ENCODE measurements at places on chromosomes 1 and 21.

DNA sequence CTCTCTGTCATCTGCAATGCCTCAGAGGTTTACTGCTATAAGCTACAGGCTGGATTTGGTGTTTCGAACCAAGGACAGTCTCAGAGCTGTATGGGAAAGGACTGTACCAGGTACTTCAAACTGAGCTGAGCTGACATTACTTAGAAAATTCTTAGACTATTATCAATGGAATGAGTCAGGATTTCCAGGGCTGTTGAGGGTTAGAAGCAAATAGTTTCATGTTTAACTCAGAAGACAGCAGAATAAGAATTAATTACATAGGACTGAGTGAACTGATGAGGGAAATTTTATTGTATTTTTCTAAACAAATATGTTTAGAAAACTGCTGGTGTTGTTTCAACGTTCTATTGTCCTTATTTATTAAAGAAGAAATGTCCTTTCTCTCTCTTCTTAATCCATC is 74.3 kb upstream of the CAPZB start:
- DNase-seq = no peak

- DNase-seq = no peak
These were observed 38.8 kb upstream of the PSMG1 start for GRCh38 chr21:39221997-39222486.

DNA sequence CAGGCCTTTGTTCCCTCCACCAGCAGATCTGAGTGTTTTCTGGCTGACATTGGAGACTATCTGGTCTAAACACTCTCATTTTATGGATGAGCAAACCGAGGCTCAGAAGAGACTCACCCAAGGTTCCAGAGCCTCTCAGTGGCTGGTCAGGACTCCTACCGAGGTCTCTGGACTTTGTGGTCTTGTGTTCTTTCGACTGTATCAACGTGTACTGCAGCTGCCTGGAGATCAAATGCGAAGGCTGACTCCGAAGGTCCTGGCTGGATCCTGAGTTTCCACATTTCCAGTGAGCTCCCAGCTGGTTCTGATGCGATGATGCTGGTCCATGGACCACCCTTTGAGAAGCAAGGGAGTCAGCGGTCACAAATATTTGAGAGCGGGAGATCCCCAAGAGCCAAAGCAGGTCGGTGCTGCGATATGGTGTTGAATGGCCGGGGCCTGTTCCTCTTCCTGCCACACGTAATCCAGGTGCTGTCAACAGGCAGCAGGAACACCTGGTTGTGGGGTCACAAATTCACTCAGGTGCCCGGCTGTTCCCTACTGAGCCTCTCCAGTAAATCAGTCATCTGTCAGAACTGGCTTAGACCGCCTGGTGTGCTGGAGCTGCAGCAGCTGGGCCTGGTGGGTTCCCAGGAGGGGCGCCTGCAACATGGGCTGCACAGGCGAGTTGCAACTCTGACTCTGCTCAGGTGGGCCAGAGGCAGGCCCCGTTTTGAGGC is 94.8 kb upstream of the USP24 start:
- no peak for DNase-seq

DNA sequence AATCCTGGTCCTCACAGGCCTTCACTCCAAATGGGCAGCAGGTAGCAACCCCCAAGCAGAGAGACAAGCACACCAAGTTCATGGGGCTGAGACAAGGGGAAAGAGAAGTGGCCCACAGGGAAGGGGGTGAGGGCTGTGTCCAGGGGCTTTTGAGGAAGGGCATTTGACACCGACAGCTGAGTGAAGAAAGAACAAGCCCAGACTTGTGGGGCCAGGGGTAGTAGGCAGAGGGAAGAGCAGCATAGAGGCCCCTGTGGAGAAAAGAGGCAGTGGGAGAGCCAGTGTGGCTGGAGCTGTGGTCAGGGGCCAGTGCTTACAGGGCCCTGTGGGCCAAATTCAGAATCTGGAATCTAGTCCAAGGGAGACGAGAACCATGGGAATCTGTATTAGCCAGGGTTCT is 85.4 kb downstream of the IGSF21 start:
- DNase-seq = no peak

GRCh38 chr21:36129219-36129618 is 5.7 kb upstream of the CBR3 start:
- DNase-seq = no peak

DNA sequence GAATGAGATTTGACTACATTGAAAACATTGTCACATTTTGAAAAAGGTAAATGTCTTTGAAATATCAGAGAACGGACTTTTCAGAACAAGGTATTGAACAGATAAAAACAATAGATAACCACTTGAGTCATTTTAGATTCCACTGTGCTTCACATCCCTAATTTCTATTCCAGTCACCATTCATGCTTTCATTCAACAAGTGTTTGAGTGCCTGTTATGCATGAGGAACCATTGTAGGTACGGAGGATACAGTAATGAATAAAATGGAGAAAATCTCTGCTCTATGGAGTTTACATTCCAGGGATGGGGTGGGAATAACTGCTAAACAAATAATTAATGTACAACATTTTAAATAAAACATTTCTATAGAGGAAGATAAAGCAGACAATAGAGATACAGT is 26.3 kb downstream of the ZMYM4 start:
- no peak for DNase-seq

GRCh38 chr1:53477651-53478501 is 18.7 kb downstream of the DMRTB1 start:
- no peak for DNase-seq

GRCh38 chr1:221916176-221916575 is 174.3 kb upstream of the DUSP10 start:
- no peak for DNase-seq

GRCh38 chr1:205626216-205626615 is 5.6 kb downstream of the ELK4 start:
- peak; percentile 13 for DNase-seq

DNA sequence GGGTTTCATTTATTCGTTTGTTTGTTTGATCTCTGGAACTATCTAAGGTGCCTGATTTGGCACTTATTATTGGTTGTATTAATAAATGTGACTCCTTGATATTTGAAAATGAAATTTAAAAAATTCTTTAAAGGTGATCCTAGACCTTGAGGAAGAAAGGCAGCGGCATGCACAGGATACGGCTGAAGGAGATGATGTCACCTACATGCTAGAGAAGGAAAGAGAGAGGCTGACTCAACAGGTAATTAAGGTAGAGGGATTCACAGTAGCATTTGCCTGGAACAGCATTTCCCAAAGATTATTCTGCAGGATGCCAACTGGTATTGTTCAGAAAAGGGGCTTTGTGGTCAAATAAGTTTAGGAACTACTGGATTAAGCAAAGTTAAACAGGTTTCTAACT is 54.4 kb upstream of the WNT2B start:
- no peak for DNase-seq

DNA sequence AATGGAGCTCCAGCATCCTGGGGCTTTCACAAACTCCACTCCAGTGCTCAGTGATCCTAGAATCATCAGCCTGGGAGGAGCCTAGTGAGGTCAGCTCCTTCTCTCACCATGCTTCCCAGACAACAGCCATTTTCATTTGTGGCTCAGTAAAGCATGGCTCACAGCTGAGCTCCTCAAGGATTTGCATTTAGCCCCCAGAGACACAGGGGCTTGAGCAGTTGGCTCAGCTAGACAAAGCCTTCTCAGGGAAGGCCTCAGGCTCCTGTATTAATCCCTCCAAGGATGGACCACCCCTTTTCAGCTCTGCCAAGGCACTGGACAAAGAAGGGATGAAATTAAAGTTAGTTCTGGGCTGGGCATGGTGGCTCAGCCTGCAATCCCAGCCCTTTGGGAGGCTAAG is 39.5 kb downstream of the ERI3 start:
- no peak for DNase-seq

GRCh38 chr1:243924188-243924587 is 74.1 kb upstream of the AKT3 start:
- DNase-seq = no peak

GRCh38 chr1:220093361-220094015 is 444 bp upstream of the IARS2 start:
- DNase-seq = no peak

- no peak for DNase-seq
These were observed 17.1 kb downstream of the MORC3 start for GRCh38 chr21:36337099-36337509.

GRCh38 chr21:16811011-16811410 is 701.8 kb upstream of the CXADR start:
- no peak for DNase-seq

DNA sequence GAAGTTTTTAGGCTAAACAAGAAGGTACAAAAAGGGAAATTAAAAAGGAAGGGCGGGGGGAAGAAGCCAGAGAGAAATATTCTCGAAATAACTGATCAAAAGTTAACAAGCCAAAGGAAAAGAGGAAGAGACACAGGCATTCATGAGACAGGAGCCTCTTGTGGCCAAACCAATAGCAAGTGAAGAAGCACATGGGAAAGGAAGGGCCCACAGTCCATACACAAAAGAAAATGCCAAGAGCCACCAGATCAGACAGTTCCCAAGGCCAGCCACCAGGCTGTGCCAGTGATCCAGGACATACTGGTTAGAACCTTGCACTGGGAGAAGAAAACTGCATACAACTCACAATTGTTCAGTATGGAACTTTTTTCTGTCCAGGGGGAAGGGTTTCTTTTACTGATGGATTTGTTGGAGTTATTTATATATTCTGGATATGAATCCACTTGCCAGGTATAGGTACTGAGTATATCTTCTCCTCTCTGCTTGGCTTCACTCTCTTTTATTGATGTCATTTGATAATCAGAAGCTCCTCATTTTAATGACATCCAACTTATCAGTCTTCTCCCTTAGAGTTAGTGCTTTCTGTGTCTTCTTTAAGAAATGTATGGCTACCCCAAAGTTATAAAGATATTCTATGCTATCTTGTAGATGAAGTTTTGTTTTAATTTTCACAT is 76.8 kb downstream of the CD46 start:
- peak; percentile 79 for DNase-seq

GRCh38 chr1:12518931-12519692 is 98.9 kb downstream of the DHRS3 start:
- DNase-seq = peak; percentile 28

DNA sequence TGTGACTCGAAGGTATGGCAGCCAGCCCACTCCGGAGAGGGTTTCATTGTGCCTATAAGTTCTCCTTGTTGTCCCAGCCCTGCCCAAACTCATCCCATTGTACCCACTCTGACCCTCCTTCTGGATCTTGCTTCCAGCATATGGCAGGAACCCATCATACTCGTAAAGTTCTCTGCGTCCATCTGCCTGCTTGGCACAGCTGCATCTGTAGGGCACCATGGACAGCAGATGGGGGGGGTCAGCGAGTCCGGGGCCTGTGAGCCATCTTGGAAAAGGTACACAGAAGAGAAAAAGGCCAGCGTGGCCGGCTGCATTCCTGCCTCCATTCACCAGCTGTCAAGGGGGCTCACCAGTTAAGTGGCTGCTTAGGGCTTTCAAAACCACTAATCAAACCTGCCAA is 94.9 kb upstream of the IGSF21 start:
- DNase-seq = no peak

DNA sequence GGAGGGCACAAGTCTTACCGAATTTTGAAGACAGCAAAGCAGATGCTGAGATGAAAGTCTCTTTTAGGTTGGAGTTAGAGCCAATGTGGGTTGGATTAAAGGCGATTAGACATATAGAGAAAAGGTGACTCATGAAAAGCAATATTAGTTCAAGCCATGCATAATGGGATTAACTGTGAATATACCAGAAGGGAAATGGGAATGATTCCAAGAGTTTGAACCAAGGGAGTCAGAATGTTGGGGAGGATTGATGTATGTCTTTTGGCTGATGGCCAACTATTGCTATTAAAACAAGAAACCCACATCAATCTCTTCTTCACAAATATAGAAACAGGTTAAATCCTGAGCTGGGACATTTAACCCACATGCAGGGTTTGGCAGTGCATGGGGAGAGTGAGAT is 1.2 kb downstream of the HMGCS2 start:
- DNase-seq = no peak

DNA sequence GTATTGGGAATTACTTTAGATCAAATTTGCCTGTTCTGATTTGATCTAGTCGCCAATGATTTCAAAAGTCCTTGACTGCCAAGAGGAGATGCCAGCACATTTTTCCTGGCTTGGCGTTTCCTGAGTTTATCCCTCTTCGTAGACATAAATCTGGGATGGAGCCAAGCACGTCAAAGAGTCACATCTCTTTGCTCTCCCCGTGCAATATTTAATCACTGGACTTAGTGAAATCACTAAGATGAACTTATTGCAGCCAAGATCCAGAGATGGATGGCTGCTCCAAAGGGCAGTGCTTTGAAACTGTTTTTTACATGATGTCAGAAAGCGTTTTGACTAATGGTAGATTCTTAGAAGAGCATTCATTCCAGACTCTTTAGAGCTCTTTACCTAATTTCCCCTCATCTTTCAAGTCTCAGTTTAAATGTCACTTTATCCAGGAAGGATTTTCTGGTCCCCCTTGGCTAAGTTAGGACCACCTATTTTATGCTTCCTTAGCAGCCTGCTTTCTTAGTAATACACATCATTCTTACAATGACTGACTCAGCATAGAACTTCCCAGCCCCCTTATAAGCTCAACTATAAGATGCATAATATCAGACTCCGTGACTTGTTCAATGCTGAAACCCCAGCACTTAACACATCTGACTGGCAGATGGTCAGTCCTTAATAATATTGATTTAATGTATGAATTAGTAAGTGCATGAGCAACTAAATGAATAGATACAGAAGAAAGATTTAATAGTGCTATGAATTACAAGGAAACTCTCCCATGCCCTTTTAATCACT is 94.4 kb upstream of the GREM2 start:
- DNase-seq = no peak

GRCh38 chr1:86778569-86779239 is 74.3 kb downstream of the SH3GLB1 start:
- DNase-seq = no peak

DNA sequence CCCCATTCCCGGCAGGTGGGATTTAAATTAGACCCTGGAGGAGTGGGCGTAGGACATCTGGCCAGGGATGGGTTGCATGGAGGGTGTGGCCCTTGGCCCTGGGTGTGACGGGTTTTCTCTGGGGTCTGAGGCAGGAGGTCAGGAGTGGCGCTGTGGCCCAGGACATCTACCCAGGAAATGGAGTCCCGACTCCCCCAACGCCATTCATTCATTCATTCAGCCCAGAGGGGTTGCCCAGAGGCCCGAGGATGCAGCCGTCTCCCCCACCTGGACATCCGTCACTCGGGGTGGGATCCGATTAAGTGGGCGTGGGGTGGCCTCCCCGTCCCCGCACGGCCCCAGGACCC is 663 bp downstream of the ATP13A2 start:
- no peak for DNase-seq

GRCh38 chr1:176926330-176927086 is 238.0 kb downstream of the ASTN1 start:
- no peak for DNase-seq

GRCh38 chr1:119587341-119587740 is 60.7 kb downstream of the ZNF697 start:
- no peak for DNase-seq

- no peak for DNase-seq
These were observed 499.2 kb downstream of the SETD4 start for GRCh38 chr21:35561116-35561515.

DNA sequence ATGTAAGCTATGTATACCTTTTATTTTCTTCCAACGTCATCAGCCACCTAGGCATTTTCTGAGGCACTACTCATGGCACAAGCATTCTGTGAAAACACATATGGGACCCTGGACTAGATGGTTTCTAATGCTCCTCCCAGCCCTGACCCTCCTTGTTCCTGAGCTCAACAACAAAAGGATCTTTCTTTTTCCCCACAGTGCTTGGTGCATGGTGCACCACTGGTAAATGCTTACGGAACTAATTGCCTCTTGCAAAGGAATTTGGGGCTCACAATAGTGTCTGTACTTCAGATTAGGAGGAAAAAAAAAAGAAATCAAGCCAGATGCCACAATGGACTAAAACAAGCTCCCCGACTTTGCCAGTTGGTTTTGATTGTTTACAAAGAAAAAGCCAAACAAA is 390.5 kb downstream of the PLPP3 start:
- DNase-seq = peak; percentile 21

- DNase-seq = peak; percentile 7
These were observed 91.9 kb upstream of the SSX2IP start for GRCh38 chr1:84781946-84782771.
